Stimulated activated naive CD8-positive, alpha-beta T cell treated with anti-CD3 and anti-CD28 coated beads, Interleukin-15, Interleukin-2, amounts not matched to agents 100 U/mL and 50 U/mL, for 24 hours (primary cell): ENCODE measurements at places on chromosomes 11 and 22.

DNA sequence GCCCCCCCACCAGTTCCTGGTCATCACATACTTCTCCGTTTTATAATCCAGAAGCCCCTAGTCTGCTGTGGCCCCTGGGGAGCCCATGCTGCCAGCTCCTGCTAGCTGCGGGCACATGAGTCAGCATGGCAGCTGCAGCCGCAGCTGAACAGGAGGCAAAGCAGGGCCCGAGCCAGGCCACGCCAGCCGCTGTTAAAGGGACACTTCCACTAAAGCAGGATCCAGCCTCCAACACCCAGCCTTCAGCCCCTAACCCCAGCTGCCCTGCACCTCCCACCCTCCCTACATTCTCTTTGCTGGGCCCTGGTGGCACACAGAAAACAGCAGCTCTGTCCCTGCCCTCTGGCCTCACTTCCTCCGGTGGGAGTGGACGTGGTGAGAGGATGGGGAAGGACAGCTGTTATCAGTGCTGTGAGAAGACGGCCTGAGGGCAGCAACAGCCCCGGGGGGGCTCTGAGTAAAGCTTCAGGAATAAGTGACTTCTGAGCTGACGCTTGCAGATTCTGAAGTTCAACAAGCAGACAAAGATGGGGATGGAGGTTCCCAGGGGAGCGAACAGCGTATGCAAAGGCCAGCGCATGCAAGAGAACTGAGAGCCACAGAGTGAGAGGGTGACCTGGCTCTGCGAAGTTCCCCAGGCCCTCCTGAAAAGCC, 688 bp upstream of the LRRC74B start:
- no peak for DNase-seq

DNA sequence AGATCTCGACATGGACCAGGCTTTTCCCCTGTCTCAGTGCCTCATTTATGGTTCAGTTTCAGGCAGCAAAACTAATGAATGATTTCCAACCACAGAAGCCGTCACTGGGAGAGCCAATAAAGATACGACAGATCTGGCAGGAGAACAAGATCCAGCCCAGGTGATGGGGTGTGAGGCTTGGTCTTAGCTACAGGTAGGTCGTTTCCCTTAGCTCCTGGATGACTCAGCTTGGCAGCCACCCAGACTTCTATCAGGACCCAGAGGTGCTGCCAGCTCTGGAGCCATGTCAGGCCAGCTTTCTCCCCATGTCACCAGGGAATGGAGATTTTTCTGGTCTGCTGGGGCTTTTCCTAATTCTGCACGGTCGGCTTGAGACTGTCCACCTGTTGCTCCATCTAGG, 36.3 kb upstream of the APOBEC3A start:
- DNase-seq: no peak

GRCh38 chr11:11105361-11105760, 247.5 kb upstream of the ZBED5 start:
- DNase-seq: no peak

DNA sequence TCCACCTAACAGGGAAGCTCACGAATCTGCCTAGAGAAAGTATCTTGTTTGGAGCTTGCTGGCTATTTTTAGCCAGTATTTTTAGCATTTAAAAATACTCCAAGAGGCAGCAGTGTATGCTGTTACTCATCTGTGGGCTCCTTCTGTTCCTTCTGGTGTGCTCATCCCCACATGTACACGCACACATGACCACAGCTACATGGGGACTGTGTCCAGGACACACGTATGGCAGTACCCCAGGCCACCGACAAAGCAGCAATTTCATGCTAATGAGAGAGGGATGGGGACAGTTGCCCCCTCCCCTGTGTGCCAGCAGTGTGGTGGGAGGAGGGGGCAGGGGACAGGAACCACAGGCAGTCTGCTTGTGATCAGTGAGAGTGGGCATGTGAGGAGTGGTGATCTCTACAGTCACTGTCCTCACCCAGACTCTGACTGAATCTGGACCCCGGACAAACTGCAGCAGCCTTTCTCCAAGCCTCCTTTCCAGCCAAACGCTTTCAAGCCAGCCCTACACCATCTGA, 16.4 kb downstream of the USP2 start:
- no peak for DNase-seq

DNA sequence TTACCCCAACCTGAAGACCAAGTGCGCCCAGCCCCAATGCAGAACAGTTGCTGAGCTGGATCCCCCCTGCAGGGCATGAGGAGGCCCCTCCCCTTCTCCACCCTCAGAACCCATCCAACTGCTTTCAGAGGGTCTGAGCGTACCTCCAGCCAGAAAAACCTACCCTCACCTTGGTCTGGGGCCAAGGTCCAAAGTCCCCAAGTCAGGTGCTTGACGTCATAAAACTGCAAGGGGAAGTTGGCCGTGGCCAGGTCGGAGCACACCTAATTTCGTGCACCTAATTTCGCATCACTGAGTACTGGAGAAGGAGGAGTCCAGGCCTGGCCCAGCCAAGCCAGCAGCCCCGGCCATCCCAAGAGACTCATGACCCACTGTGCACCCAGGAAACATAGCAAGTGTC, 289.8 kb downstream of the CTTN start:
- no peak for DNase-seq

DNA sequence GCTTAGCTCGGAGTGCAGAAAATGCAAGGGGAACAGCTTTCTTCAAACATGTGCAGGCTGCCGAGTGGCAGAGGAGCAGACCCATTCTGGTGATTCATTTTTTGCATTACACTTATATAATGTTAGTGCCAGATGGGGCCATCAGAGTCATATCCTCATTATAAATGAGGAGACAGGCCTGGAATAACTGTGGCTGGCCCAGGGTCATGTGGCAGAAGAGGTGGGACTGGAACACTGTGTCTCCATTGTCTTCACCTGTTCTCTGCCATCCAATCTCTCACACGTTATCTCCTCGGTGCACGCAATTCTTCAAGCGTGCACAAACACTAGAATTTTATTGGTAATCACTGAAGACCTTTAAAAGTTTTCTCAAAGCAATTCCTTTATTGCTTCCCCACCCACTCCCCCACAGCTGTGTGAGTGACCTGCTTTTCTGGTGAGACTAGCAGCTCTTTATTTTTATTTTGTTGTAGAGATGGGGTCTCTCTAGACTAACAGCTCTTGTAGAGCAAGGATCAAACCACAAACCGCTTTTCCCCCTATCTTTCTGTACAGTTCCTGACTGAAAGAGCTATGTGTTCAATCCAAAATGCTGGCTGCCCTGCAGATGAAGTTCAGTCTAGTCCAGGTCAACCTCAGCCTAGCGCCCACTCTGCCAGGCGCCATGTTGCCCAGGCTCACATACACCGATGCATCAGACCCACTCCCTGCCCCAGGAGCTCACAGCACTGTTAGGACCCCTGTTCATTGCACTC, 75.3 kb downstream of the ST3GAL4 start:
- DNase-seq: no peak

- no peak for DNase-seq
Measured at GRCh38 chr22:19808873-19809478, 45.7 kb downstream of the GNB1L start.

DNA sequence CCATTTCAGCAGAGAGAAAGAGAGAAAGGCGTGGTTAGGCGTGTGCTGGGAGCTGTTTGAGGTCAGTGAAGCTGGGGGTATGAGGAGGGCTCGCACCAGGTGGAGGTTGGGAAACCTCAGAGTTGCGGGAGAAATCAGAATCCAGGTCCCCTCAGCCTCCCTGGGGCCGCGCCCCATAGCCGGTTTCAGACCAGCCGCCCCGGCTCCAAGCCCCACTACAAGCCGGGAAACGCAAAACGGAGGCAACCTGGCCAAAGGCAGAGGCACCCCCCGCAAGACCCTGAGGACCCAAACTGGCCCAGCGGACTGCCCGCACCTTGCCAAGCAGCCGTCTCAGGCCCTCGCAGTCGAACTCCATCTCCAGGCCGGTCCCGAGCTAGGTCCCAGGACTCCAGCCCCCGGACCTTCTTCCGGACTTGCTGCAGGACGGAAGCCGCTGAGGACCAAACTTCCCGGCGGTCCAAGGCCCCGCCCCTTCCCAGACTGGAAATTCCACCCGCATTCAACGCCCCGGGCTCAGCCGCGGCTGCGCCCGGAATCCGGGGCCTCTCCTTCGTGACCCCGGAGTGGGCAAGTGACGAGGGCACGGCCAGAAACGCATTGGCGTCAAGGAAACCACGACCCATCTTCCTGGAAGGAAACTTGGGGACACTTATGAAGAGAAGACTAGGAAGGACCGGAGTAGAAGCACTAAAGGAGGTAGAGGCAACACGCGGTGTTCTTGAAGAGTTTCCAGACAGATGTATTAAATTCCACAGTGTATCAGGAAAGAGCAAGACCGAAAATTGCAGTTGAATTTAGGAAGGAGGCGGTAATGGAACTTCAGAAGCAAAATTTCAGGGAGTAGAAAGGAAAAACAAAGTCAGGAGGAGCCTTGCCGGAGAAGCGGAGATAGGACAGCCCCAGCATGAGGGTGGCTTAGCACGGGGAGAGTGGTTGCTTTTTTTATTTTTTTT, at the start of gene UEVLD:
Gene UEVLD, minus strand, starts transcription at position 438 of the 956 bp plus-strand sequence. Its CDS starts 80 bp downstream, at position 358.
- DNase-seq: peak; percentile 83

DNA sequence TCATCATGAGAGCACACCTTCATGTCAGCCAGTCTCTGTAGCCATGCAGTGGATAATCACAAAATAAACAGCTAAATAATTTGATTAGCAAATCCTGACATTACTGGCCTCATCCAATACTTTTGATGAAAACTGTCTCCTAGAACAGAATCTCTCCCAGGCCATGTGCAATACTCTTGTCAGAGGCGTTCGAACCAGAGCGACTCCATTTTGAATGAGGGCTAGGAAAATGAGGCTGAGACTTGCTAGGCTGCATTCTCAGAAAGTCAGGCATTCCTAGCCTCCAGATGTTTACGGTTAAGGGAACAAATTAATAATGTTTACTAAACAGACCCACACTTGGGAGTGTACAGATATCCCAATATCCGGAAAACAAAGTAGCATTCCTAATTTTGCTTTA, 69.9 kb downstream of the FAM168A start:
- DNase-seq: no peak

DNA sequence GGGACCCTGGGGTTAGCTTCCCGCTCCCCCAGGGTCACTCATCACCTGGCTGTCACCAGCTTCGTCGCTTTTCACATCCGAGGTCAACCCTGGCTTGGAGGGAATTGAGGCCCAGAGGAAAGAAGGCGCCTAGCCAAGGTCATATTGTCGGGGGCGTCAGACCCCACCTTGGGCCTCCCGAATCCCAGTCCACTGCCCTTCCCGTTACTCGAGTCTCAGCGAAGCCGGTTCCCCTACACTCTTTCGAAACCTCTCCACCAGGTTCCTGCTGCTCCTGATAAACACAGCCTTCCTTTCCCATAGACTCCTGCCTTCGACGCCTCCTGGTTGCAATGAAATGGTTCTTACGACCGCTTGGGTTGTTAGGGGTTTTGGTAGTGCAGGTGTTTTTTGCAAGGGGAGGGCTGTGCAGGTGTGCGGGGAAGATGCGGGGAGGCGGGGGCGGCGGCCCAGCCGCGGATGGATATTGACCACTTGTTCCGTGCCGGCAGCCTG, 642 bp downstream of the NAA40 start:
- no peak for DNase-seq

- DNase-seq: no peak
Measured at GRCh38 chr11:72228229-72228843, 3.8 kb downstream of the INPPL1 start.

GRCh38 chr22:40156001-40156516, 21.7 kb upstream of the TNRC6B start:
- DNase-seq: no peak

GRCh38 chr11:114571712-114572111, 12.0 kb upstream of the NXPE1 start:
- no peak for DNase-seq

GRCh38 chr11:19436932-19437331, 196.2 kb upstream of the E2F8 start:
- DNase-seq: no peak

DNA sequence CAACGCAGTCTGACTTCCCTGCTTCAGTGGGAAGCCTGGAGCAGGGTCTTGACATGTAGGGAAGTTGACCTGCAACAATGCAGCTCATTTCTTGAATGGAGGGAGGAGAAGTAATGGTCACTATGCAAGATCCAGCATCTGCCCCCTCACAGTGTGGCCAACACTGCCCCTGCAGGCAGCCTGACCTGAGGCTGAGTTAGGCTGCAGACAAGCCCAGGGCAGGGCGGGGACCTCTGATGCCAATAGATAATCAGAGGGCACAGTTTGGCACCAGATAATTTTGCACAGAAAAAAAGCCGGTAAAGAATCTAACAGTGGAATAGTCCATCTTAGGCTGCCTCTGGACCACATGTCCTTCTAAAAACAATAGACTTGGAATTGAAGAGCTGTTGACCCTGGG, 182.3 kb downstream of the DSCAML1 start:
- DNase-seq: no peak

GRCh38 chr11:123426789-123427188, 3.3 kb upstream of the GRAMD1B start:
- no peak for DNase-seq

DNA sequence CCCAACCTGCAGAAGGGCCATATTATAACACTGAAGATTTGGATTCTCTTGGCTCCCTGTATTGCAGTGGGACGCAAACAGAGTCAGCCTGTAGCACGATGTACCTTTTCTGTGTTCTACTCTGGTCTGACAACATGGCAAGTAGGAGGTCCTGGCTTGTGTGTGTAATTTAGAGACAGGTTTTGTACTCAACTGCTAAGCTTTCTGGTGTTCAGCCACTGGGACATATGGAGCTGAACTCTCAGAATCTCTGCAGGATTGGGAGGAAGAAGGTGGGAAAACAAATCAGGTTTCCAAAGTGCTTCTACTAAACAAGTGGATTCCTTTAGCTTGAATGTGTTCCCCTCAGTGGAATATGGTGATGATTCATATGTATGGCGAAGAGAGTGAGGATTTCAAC, 192.5 kb upstream of the MTMR2 start:
- no peak for DNase-seq

- no peak for DNase-seq
Measured at GRCh38 chr22:17388235-17388634, 19.0 kb downstream of the CECR2 start.

- DNase-seq: peak; percentile 90
Measured at GRCh38 chr11:126303623-126304456, at the start of gene DCPS. Gene DCPS (plus strand): TSS chr11:126304060. CDS start chr11:126304081, 21 bp downstream.

GRCh38 chr22:26777156-26777801, 119.9 kb downstream of the MIAT start:
- no peak for DNase-seq

GRCh38 chr22:30606455-30607299, at the start of gene TCN2:
Gene TCN2 (plus strand): TSS chr22:30607174. CDS start chr22:30607332, 158 bp downstream.
- peak; percentile 56 for DNase-seq

DNA sequence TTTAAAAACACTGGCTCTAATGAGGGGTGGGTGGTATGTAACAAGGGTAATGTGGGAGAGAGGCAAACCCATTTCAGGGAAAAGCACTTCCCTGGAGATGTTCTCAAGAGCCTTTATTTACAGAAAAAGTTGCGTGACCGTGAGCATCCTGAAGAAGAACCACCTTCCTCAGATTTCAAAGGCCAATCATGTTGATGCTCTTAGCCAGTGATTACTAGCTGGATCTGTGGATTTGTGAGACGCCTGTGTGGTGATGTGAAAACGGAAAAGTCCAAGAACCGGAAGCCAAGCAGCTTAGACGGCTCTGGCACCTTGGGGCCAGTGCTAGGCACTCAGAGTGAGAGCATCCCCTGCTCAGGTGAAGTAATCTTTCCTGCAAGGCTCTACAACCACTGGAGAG, 12.6 kb upstream of the UBASH3B start:
- DNase-seq: no peak

GRCh38 chr11:57303990-57304579, 20.7 kb downstream of the TNKS1BP1 start:
- DNase-seq: no peak

GRCh38 chr11:35363854-35364780, 55.2 kb downstream of the SLC1A2 start:
- no peak for DNase-seq
